Spinal cord (tissue), 10 donors: ENCODE measurements at places on chromosomes 11 and 22. TPM values are rescaled to one million over a fixed set of nuclear protein-coding genes. Genes with fewer than 3 reads are reported as not detected.

DNA sequence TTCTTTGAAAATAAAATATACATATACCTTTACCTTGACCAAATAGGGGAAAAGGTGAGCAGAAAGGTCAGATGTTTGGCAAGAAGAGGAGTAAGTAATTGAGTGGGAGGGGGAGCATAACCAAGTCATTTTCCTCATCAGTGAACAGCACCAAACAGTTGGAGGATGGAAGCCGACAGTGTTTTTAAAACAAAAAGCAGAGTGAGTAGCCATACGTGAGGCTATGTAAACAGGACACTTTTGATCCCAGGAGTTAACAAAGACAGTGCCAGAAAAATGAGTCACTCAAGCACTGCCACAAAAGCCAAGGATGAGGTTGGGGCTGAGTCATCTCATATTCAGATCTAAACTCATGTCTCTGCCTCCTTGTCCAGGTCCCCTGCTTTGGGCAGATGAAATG is 734.7 kb downstream of the KCNA4 start:
- no peak for DNase-seq
- no peak overlapping the region for H3K27ac ChIP-seq
- no peaks in the 10 kb centered on the region for H3K27me3 ChIP-seq
- no peaks in the 10 kb centered on the region for H3K4me1 ChIP-seq
- no peaks in the 10 kb centered on the region for H3K36me3 ChIP-seq

BRSK2 gene
- total RNA-seq: 14.1 TPM

PKDREJ gene
- total RNA-seq: 0.06 TPM

- H3K4me3 ChIP-seq: no peak overlapping the region
- peaks cover 2% of the 10 kb centered on the region for H3K27me3 ChIP-seq
- peaks cover 54% of the 10 kb centered on the region for H3K4me1 ChIP-seq
- DNase-seq: no peak
These were observed 48.4 kb downstream of the WNT11 start for GRCh38 chr11:76157891-76158290.

DNA sequence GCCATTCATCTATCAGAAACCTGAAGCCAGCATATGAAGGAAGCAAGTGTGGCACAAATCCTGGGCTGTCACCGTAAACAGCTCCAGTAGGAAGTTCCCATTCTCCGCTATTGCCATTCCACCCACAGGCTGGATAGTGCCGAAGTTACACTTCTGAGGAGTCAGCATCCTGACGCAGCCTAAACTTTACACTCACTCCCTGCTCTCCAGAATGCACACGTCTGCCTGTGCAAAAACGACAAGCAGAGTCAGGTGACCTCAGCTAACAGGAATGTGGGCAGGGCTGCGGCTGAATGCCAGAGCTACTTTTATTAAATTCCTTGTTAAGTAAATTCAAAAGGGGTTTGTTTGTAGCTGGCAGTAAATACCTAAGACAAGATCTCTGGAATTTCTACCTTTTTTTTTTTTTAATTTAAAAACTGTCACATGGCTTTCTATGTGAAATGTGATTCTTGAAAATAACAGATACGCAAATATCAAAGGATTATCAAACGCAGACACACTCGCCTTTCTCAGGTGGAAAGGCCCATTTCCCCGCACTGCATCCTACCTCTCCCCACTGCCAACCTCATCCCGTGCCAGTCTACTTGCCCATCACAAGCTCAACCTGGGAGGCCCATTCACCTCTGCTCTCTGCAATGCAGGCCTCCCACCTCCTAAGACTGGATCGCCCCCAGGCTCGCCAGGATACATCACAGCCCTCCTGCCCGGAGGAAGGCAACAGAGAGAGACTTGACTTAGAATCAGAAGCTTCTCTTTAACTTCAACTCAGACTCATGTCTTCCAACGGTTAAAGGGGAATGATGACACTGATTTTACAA is 33.5 kb downstream of the NFRKB start:
- H3K4me3 ChIP-seq: no peak overlapping the region
- H3K27ac ChIP-seq: no peak overlapping the region
- DNase-seq: no peak

- no peak overlapping the region for H3K4me3 ChIP-seq
- no peaks in the 10 kb centered on the region for H3K27me3 ChIP-seq
- peaks cover 44% of the 10 kb centered on the region for H3K4me1 ChIP-seq
- DNase-seq: no peak
- no peak overlapping the region for H3K27ac ChIP-seq
These were observed 38.4 kb downstream of the KCNC1 start for GRCh38 chr11:17772704-17773600.

EMID1 gene
- 10.8 TPM for total RNA-seq

HBG2 gene
- total RNA-seq: 14,331 TPM

- H3K36me3 ChIP-seq: no peaks in the 10 kb centered on the region
- no peaks in the 10 kb centered on the region for H3K27me3 ChIP-seq
- peak; percentile 80 for DNase-seq
- no peak overlapping the region for H3K4me3 ChIP-seq
- peaks cover 46% of the 10 kb centered on the region for H3K4me1 ChIP-seq
These were observed 208.0 kb downstream of the DSCAML1 start for GRCh38 chr11:117589063-117589462.

DNA sequence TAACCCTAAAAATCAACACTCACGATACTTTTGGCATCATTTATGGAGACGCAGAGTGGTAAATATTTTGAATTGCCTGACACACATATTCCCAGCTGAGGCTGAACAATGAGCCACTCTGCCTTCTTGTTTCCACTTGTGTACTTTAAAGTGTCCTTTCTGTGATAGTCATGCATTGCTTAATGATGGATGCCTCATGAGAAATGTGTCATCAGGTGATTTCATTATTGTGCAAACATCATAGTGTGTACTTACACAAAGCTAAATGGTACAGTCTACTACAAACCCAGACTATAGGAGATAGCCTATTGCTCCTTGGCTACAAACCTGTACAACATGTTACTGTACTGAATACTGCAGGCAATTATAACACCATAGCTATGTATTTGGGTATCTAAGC is 44.2 kb downstream of the MRE11 start:
- H3K4me3 ChIP-seq: no peak overlapping the region
- H3K36me3 ChIP-seq: no peaks in the 10 kb centered on the region
- H3K27me3 ChIP-seq: no peaks in the 10 kb centered on the region
- H3K4me1 ChIP-seq: no peaks in the 10 kb centered on the region
- no peak for DNase-seq

GRCh38 chr11:76201672-76202412 is 4.5 kb downstream of the WNT11 start:
- no peak overlapping the region for H3K4me3 ChIP-seq
- H3K36me3 ChIP-seq: no peaks in the 10 kb centered on the region
- no peak overlapping the region for H3K27ac ChIP-seq
- no peak for DNase-seq
- peaks cover 31% of the 10 kb centered on the region for H3K27me3 ChIP-seq

DNA sequence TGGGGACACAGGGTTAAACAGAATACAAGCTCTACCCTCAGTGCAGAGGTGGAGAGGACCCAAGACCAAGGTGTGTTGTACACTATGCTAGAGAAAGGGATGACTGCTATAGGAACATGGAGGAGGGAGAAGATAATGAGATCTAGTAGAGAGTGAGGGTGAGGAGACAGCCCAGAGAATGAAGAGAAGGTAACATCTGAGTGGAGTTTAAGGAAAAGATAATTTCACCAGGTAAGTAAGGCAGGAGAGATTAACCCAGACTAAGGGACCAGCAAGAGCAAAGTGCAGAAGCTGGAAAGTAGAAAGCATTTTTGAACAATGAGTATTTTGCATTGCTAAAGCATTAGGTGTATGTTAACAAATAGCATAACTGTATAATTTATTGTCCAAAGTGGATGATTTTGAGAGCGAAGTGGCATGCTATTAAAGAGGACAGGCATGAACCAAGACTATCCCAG is 128.8 kb downstream of the RASSF10 start:
- H3K36me3 ChIP-seq: no peaks in the 10 kb centered on the region
- H3K27ac ChIP-seq: no peak overlapping the region
- no peak overlapping the region for H3K4me3 ChIP-seq
- H3K4me1 ChIP-seq: peaks cover 38% of the 10 kb centered on the region

DNA sequence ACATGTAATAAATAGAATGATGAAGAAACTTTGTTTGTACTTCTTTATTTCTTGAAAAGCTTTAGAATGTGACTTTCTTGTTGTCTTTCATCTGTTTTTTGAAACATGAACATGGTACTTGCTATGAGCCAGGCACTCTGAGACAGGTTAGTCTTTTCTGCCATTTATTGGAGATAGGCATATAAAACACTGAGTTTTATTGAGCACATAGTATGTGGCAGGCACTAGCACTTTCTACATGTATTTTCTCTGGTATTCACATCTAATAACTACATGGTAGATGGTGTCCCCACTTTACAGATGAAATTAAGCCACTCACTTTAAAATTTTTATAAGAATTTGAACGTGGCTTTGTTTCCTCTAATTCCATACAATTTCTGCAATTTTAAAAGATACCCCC is 7.7 kb upstream of the ANKRD42 start:
- no peak for DNase-seq
- H3K36me3 ChIP-seq: peaks cover 25% of the 10 kb centered on the region
- H3K4me1 ChIP-seq: no peaks in the 10 kb centered on the region
- no peaks in the 10 kb centered on the region for H3K27me3 ChIP-seq
- no peak overlapping the region for H3K27ac ChIP-seq

GRCh38 chr11:12822392-12823022 is 148.3 kb downstream of the TEAD1 start:
- H3K27me3 ChIP-seq: no peaks in the 10 kb centered on the region
- DNase-seq: no peak
- H3K4me1 ChIP-seq: peaks cover 13% of the 10 kb centered on the region

UBE2L3 gene
- total RNA-seq: 46.6 TPM

DNA sequence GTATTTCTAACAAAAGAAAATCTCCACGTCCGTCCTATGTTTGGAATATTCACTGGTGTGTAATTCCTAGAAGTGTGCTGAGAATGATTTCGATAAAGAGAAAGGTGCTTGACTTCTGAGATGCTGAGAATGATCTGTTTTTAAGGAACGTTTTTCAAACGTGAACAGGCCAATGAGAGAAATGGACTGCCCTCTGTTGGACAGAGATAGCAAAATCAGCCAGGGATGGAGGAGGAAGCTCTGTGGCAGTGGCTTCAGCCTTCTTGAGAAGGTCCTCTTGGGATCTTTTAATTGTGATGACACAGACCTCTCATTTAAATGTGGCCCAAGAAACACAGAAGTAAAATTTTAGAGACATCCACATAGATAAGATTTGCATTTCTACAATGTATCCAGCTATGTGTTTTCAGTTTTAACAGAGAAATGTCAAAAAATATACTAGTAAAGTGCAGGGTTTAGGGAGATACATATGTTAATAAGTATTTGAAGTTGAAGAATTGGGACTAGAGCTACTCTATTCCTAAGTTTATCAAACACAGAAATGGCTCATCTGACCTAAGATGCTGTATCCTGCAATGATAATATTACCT is 84.0 kb upstream of the RCN1 start:
- H3K27me3 ChIP-seq: peaks cover 2% of the 10 kb centered on the region
- H3K4me1 ChIP-seq: peaks cover 11% of the 10 kb centered on the region
- no peak overlapping the region for H3K4me3 ChIP-seq
- H3K36me3 ChIP-seq: no peaks in the 10 kb centered on the region
- H3K27ac ChIP-seq: no peak overlapping the region

STK33 gene
- 23.2 TPM for total RNA-seq

TMEM151A gene
- total RNA-seq: 18.2 TPM
